ENCODE measurements at places on chromosomes 2 and 18.

GRCh38 chr2:30933496-30933895 lies 126.2 kb upstream of the CAPN13 start:
- ATAC-seq = no peak

- ATAC-seq = peak; percentile 55
Measured at GRCh38 chr2:38076152-38076709, 280 bp upstream of the CYP1B1 start.

DNA sequence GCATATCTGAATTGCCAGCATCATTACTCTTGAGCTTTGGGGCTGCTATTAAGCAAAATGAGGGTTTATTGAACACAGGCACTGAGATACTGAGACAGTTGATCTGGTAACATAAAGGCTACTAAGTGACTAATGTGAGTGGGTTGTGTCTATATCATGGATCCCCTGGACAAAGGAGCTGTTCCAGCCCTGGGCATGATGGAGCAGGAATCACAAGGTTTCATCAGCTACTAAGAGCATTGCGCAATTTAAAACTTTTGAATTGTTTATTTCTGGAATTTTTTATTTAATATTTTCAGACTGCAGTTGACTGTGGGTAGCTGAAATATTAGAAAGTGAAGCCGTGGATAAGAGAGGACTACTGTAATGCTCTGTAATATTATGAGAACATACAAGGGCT lies 73.5 kb downstream of the MGAT5 start:
- ATAC-seq = no peak

- no peak for ATAC-seq
Measured at GRCh38 chr2:74321737-74322136, 21.5 kb downstream of the SLC4A5 start.

DNA sequence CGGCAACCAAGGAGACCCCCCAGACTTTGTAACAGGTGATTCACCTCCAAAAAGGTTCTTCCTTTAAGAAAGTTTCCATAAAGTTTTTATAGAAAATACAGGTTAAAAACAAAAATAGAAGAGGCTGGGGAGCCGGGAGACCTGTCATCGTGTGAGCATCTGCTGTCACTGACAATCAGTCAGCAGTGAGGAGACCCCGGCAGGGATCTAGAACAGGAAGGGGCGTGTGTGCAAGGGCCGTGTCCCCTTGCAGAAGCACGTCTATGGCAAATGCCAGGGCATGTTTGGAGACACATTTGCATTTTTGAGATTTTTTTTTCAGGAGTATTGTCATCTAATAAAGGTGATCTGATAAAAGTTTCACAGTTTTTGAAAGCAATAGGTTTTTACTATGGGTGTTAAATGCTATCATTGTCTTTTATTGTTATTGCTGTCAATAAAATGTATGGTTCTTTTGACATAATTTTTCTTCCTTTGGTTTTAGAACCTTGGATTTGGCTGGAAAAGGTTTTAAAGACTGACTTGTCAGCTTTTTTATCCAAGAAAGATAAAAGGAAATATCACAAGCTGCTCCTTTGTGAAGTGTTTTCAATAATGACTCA lies 52.1 kb downstream of the MTCL1 start:
- no peak for ATAC-seq

DNA sequence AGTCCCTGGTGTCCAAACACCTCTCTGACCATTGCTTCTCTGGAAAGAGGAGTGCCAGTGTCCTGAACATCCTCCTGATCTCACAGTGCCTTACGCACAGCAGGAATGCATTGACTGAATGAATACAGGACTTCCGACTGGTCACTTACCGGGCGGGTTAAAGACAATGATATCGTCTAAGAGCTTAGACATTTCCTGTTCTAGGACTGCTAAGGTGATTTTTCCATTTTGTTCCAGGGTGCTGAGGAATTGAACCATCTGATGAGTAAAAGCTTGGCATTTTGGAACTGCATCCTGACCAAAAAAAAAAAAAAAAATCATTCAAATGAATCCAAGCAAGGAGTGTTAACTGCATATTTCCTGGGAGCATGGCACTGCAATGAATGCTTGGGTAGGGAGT lies 40.0 kb downstream of the SIGLEC15 start:
- no peak for ATAC-seq

- ATAC-seq = no peak
Measured at GRCh38 chr2:6052649-6053048, 360.5 kb downstream of the SOX11 start.

GRCh38 chr2:130728549-130729316 lies at the start of gene GPR148:
TSS of gene GPR148 (plus strand) at chr2:130729070. CDS start at chr2:130729152, 82 bp downstream.
- no peak for ATAC-seq

- no peak for ATAC-seq
Measured at GRCh38 chr2:26033270-26033817, 540 bp upstream of the RAB10 start.

DNA sequence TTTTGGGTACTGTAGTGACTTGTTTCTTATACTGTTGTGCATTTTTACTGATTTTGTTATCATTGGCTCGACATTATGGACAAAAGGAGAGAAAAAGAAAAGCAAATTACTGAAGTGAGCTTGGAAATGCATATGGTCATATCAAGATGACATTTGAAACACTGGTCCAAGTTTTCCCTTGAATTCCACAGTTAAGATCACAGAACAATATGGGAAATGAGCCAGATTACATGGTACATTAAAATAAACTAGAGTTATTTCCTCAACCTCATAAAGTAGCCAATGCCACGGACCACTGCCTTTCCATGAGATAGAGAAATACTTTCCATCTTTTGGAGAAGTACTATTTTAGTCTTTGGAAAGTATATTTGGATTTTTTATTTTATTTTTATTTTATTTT lies 62.0 kb upstream of the SGPP2 start:
- no peak for ATAC-seq
